ENCODE measurements at places on chromosomes 2 and 18.
A peak's percentile ranks its signal among the peaks of the same experiment; 100 is the strongest.

DNA sequence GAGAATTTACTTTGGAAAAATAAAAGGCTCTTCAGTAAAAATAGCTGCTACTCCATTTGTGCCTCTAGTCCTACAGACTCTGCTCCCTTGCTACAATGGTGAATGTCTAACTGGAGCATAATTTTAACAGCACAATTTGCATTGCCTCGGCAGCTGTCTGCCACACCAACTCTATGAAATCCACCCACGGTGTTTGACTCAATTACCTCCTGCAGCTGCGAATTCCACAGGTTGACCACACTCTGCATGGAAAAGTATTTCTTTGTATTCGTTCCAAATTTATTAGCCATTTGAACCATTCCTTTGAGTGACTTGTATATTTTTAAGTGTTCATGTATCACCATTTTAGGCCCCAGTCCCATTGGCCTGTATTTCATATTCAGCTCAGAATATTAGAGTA lies 182.1 kb upstream of the CCDC68 start:
- DNase-seq: no peak

- DNase-seq: peak; percentile 31
Measured at GRCh38 chr2:121825003-121825950, 69.8 kb downstream of the TSN start.

- DNase-seq: no peak
Measured at GRCh38 chr18:46431522-46432171, 225.4 kb downstream of the LOXHD1 start.

GRCh38 chr2:37674946-37675345 lies 3.5 kb upstream of the CDC42EP3 start:
- DNase-seq: no peak

GRCh38 chr18:3319894-3320454 lies 58.0 kb downstream of the MYL12B start:
- DNase-seq: peak; percentile 33

DNA sequence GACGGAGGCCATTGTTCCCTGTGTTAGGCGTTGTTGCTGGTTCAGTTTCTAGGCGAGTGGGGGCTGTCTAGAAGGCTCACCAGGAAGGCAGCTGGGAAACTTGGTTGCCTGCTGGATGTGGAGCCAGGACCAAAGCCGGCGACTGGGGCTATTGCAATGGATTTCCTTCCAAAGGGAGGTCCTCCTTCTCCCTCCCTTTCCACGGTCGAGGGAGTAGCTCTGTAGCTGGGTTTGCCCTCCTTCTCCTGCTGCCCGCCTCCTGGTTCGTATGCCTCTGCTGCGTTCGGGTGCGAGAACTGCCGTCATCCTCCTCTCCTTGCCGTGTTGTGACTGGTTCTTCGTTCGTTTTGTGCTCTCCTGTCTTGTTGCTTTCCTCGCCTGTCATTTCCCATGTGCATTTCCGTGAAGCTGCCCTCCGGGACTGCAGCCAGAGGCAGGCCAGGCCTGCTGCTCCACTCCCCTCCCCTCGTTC lies 203.4 kb downstream of the NEDD4L start:
- DNase-seq: no peak

DNA sequence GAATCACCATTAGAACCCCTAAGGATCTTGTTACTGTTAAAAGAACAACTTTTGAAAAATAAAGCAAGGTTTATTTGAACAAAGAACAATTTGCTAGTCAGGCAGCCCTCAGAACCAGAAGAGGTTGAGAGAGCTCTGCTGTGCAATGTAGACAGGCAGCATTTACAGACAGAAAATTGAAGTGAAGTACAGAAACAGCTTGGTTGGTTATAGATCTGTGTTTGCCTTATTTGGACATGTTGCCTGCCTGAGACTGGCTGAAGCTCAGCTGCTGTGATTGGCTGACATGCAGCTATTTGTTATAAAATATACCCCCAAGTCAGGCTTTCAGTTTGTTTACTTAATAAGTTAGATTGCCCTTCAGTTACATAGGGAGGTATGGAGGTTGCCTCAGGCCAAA lies 12.5 kb downstream of the MSTN start:
- no peak for DNase-seq

GRCh38 chr18:32048507-32049091 lies 30.0 kb downstream of the RNF125 start:
- peak; percentile 14 for DNase-seq

- peak; percentile 59 for DNase-seq
Measured at GRCh38 chr18:3450012-3450798, at the start of gene TGIF1. Gene TGIF1 (plus strand): TSS chr18:3450172. CDS start chr18:3450490, 318 bp downstream.

- no peak for DNase-seq
Measured at GRCh38 chr2:217933617-217933993, 69.2 kb downstream of the TNS1 start.

DNA sequence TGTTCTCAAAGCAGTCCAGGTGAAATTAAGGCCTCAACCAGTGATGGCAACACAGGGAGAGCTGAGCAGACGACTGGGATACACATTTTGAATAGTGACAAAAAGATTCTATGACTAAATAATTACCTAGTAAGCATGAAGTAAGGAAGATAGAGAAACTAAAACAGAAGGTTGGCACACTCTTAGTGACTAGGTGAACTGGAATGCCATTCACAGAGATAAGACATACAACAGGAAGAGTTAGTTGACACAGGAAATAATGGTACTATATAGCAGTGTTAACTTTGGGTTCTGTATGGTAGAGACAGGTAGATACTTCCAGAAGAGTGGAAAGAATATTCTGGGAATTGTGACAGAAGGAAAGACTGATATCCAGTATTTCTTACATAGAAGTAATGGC lies 181.8 kb upstream of the NT5C1B start:
- DNase-seq: no peak

DNA sequence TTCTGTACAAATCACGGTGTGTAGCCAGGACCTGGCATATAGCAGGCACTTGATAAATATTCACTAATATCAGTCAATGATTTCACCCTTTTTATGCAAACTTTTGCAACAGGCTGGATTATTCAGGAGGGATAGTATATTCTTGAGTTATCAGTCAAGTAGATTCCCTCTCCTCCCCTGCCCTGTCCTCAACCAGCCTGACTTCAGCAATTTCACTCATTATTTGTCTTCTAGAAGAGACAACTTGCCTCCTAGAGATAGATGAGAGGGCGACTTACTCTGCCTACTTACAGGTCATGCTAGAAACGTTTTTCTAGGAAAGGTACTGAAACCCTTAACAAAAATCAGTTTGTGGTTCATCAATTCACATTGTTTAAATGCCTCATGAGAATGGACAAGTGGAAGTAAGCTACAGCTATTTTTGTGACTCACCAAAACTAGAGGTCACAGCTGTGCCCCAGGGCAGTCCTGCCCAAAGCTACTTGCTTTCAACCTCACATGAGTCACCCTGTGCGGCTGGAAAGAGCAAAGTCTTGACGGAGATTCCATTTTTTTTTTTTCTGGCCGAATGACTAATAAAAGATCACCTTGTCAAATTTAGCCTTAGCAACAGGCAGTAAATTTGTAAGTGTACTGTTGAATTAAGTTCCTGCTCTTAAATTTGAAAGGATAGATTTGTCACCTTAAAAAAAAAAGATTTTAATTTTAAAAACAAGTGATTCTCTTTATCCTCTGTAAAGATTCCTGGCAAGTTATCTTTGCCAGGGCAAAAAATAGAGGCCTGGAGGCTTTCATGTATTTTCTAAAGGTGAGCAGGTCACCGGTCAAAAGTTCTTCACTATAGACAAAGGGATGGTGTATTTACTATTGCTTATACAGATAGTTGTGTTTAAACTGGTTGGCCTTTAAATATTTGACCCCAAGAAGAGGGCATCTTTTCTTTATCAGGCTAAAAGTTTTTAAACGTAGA lies 109.0 kb upstream of the SLC35G4 start:
- peak; percentile 31 for DNase-seq

GRCh38 chr18:29560270-29560669 lies 1383.3 kb upstream of the CDH2 start:
- peak; percentile 9 for DNase-seq

GRCh38 chr18:457140-457519 lies 43.4 kb downstream of the COLEC12 start:
- peak; percentile 79 for DNase-seq

GRCh38 chr2:11875481-11875880 lies 129.0 kb downstream of the LPIN1 start:
- no peak for DNase-seq

GRCh38 chr2:11398750-11399437 lies 54.5 kb upstream of the ROCK2 start:
- no peak for DNase-seq
